ENCODE measurements at places on chromosomes 7 and 10.
A peak's percentile ranks its signal among the peaks of the same experiment; 100 is the strongest.

DNA sequence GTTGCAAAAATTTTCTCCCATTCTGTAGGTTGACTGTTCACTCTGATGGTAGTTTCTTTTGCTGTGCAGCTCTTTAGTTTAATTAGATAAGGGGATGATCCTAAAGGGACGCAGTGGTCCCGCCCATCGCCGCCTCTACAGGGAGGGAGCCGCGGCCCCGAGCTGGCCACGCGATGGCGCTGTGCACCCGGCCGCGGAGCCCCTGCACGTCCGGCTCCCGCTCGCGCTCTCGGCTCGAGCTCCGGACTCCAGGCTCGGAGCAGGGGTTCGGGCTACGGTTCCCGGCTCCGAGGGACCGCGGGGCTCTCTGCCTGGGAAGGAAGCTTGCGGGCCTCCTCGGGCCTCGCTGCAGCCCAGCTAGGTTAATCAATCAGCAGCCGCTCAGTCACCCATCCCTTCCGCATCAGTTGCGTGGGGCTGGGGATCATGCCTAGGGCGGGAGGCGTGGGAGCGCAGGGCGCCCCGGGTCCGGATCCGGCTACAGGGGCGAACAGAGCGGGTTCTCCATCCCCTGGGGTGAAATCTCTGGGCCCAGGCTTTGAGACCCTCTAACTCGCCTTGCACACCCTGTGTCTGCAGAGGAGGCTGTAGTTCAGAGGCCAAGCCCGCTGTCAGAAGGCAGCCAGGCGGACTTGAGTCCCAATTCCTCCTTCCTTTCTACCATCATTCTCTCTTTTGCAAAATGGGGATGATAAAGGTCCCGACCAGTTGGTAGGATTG lies 97.9 kb downstream of the WDR11 start:
- DNase-seq = peak; percentile 29

DNA sequence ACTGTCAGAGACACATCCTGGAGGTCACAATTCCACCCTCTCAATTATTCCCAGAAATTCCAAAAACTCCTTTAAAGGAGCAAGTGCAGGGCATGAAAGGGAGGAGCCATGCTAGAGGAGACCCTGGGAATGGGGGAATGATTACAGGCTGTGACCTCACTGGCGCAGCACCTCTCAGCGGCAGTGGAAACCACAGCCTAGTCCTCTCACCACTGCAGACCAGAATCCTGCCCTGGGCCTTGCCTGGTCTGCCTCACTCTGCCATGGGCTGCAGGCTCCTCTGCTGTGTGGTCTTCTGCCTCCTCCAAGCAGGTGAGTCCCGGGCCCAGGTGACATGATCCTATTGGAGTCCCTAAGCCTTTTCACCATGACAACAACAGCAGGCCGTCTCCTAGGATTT lies 50.5 kb upstream of the PRSS58 start:
- no peak for DNase-seq

DNA sequence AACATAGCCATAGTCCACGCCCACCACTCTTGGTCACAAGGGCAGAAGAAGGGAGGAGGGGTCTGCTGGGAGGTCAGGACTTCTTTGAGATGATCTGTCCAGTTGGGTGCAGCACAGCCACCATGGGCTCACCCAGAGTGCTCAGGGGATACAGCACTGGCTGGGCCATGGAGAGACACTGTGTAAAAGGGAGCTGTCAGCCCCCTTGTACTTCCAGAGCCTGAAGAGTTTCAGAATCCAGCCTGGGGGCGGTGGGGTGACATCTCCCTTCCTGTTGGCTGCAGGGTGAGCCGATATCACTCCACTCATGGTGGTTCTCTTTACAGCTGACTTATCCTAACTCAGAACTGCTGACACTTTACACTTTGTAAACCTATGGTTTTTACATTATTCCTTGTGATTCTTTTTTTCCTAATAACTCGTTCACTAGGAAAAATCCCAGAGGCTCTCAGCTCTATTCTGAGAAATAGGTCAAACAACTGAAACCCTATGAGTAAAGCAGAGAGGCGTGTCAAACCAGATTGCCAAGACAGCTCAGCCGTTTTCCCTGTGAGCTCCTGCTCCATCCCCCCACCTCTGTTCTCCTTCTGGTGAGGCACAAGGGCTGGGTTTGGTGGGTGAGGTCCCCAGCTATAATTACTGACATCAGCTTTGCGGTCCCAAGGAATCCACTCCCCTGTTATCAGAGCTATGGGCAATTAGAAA lies 3.2 kb upstream of the MRPS24 start:
- DNase-seq = no peak

DNA sequence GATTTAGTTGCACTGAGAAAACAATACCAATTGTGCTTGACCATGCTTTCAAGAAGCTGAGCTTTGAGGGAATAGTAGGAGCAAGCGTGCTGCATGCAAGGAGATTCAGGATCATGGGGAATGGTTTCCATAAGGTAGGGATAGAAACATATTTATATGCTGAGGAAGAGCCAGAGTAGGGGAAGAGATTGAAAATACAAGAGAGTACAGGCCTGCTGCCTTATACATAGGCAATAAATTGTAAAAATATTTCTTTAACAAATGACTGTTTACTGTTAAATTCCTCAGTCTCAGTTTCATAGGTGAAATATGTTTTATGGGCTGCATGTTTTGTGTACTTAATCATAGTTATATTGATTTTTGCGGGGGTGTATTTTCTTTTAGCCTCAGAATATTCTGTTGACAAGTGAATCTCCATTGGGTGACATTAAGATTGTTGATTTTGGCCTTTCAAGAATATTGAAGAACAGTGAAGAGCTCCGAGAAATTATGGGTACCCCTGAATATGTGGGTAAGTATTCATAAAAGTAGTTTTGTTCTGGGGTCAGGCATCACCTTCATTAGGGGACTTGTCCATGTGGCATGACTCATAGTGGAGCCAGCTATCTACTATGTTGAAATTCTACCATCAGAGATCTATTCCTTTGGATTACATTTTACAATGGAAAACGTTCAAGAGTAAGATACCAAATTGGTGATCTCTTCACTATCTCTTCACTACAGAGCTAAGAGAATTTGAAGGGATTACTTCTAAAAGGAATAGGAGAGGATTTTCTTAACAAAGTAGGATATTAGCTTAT lies 36.5 kb downstream of the STK17A start:
- no peak for DNase-seq

- no peak for DNase-seq
Measured at GRCh38 chr7:151046603-151047573, 1.4 kb upstream of the ASIC3 start.
